ENCODE measurements at places on chromosomes 3 and 15. TPM values are rescaled to one million over a fixed set of nuclear protein-coding genes. Genes with fewer than 3 reads are reported as not detected.

- DNase-seq: no peak
Measured at GRCh38 chr15:77607894-77608261, 24.8 kb downstream of the LINGO1 start.

GRCh38 chr3:73255609-73256029, 194.2 kb downstream of the EBLN2 start:
- peak; percentile 26 for DNase-seq

GRCh38 chr15:98781838-98782237, 133.5 kb downstream of the IGF1R start:
- no peak for DNase-seq

GRCh38 chr15:25065286-25065685, 110.5 kb downstream of the SNRPN start:
- DNase-seq: no peak

DNA sequence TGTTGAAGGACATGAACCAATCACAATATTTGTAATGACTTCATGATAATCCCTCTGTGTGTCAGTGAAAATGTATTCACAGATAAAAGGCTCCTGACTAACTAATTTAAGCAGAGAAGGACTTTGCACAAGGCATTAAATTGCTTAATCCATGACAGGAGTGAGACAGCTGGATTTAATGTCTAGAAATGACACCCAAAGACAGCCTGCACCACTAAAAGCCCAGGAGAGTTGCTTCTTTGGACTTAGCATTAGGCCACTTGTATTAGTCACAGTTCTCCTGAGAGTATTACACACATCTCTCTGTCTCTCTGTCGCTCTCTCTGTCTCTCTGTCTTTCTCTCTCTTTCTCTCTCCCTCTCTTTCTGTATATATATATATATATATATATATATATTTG, 180.4 kb downstream of the GOLGA8K start:
- no peak for DNase-seq

- no peak for DNase-seq
Measured at GRCh38 chr3:20008646-20009045, 3.4 kb downstream of the PP2D1 start.

- DNase-seq: no peak
Measured at GRCh38 chr3:128823631-128824030, 55.8 kb upstream of the ACAD9 start.

DNA sequence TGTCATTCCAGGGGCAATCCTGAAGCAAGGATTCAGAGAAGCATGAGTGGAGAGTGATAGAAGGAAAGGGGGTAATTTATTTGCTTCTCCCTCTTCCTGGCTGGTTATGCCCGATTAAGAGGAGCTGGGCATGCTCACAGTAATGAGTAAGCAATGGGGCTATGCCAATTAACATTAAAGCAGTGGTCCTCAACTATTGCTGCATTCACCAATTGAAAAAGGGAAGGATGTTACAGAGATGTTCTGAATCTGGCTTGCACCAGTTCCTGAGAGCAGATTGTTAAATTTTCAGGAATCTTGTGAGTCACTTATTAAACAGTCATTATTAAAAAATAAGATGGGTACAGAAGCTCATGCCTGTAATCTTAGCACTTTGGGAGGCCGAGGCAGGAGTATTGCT, 85.9 kb upstream of the ZBTB20 start:
- no peak for DNase-seq

DNA sequence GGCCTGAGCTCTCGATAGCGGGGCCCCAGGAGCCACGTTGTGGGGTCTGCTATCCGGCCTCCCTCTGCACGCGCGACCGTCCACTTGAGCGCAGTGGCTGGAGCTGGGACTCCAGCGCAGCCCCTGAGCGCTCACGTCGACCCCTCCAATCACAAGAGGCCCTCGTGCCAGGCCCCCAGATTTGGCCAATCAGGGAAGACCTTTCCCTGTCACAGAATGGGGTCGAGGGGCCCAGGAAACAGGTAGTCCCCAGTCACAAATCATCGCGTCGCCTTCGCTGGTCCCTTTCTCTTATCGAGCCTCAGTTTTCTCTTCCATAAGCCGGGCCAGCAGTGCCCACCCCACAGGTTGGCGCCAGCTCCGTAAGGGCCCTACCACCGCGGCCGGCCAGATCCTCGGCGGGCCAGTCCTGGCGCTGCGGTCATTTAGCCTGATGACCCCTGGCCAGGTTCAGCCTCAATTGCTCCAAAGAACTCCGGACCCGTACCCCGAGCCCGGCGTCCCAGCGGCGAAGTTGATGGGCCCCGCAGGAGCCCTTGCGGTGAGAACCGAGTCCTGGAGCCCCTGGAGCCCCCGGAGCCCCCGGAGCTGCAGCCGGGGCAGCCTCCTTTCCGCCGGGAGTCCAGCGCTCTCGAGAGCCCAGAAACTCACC, 435 bp downstream of the ALDH1L1 start:
- DNase-seq: peak; percentile 71

DNA sequence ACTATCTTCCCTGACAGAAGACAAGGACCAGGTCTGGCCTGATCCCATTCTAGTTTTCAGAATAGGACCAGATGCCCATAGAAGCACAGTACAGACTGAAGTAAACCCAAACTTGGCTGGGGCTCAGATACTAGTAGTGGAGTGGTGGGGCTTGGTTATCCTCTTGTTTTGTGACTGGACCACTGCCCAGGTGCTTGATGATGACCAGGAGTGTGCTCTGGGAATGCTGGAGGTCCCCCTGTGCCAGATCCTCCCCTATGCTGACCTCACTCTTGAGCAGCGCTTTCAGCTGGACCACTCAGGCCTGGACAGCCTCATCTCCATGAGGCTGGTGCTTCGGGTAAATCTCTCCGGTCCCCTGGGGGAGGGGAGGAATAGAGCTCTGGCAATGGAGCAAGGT, 36.3 kb downstream of the ESYT3 start:
- DNase-seq: no peak

GRCh38 chr3:97871186-97871585, 49.4 kb downstream of the CRYBG3 start:
- DNase-seq: no peak

DNA sequence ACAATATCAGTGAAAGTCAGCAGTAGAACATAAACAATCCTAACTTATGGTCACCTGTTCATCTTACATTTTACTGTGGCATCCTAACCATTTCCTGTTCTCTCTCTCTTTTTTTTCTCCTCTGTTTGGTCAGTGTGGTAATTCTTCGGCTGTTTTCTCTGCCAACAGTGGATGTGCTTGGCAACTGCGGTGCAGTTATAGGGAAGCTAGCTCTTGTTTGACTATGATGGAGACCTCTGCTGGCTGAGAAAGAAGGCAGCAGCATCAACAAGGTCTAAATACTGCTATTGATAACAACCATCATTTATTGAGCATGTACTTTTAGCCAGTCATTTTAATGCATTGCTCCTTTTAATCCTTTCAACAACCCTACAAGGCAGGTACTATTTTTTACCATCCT, 723 bp upstream of the DRD3 start:
- DNase-seq: no peak

SIDT1 gene
- total RNA-seq: 0.79 TPM

- no peak for DNase-seq
Measured at GRCh38 chr3:117114517-117115265, 405.1 kb downstream of the TUSC7 start.

DNA sequence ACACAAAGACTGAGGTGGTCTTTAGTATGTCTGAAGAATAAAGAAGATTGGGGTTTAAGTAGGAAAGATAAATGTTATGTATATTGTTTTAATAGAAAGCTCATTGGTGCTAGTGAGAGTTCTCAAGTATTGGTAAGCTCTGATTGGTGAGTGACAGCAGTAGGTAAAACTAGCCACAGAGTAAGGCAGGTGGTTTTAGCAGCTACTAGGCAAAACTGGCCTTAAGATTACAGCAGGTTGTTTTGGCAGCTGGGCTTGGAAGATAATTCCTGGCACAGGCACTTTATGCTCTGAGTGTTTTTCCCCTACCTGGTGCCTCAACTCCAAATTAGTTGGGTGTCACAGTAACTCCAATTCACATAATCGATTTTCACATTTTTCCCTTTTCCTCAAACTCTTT, 66.3 kb downstream of the STAG1 start:
- no peak for DNase-seq

ULK4 gene
- total RNA-seq: 13.8 TPM

GRCh38 chr3:99439892-99440291, 198.5 kb upstream of the COL8A1 start:
- no peak for DNase-seq

RBP2 gene
- total RNA-seq: not detected

DNA sequence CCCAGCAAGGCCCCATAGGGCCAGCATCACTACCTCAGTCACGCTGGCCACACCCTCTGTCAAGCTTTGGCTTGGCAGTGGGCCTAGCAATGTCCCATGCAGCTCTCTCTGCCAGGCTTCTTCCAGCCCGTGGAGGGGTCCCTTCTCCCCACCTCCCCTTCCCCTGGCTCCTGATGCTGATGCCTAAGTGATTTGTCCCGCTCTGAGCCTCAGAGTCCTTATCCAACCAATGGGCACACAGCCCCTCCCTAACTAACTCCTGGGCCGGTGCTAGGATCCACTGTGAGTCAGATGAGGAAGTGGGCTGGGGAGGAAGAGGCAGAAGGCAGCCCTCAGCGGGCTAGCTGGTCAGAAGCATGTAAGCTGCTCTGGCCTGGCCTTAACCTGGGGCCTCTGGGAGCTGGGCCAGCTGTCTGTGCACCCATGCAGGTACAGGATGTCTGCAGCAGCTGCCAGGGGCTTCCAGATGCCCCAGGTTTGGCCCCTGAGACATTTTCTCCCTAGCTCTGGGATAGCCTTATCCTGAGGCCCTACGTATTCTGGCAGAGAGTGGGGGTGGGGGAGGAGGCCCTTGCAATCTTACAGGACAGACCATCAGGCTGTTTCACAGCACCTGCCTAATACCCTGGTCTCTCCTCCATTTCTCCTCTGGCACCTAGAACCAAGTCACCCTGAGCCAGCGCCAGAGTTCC, 740 bp upstream of the ZBTB47 start:
- DNase-seq: peak; percentile 79

ZCWPW2 gene
- total RNA-seq: 2.5 TPM

WNT5A gene
- 6.2 TPM for total RNA-seq

DNA sequence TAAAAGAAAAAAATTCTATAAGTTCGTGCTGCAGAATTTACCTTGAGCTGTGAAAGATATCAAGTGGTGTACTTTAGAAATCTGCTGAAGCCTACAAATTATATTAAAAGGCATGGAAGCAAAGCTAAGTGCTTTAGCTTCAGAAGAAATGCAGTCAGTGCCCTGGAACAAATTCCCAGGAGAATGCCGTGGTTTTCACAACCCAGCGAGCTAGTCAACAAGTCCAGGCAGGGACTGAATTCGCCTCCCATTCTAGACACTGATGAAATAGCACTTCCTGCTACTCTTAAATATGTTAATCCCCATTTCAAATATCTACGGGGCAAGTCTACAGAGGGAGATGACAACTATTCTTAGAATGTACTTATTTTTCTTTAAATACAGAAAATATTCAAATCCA, 326.4 kb upstream of the IGF1R start:
- no peak for DNase-seq

DNA sequence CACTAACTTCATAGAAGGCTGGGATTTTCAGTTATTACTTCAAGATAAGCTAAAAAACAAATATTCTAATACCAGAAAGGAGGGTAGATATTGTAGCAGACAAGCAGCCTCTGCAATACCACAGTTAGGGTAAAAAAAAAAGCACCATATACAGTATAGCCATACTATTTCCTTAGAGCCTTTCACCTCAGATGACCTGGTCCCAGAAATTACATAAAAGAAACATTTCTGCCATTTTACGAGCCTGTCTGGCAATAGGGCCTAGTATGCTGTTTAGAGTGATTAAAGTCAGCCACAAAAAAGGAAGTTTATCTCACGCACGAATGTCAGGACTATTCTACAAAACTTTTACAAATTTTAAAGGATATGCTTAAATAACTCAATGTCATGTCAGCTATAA, 1016.6 kb downstream of the PLOD2 start:
- DNase-seq: no peak

DNA sequence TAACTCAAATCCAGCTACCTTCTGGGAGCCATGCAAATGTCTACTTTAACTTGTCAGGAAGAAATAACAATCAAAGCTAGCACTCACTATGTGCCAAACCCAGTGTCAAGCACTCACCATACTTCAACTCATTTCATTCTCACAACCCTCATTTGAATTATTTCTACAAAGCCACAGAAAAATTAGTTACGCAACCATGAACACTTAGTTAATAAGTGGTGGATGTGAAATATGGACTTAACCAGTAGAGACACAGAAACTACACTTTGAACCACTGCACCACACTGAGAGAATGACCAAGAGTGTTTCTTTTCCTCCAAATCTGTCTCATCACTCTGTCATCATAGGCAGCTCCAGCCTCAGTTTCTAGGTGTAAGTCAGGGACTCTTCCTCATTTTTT, 91.0 kb upstream of the MBNL1 start:
- no peak for DNase-seq

DNA sequence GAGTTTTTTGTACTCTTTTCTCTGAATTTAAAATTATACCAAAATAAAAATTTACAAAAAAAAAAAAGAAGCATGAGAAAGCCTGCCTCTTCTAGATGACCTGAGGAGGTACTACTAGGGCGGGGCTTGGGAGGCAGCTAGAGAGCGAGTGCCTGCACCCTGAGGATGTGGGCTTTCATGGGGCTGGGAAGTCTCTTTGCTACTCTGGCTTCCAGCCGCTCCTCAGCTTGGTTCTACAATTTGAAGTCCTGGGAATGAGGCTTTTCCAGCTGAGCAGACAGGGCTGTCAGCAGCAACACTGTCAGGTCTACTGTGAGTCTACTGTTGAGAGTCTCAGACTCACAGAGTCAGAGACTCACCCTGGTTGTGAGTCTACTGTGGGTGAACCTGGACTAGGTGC, 8.2 kb upstream of the PSTPIP1 start:
- no peak for DNase-seq

GRCh38 chr3:58013973-58014649, 5.9 kb downstream of the FLNB start:
- peak; percentile 58 for DNase-seq

DNA sequence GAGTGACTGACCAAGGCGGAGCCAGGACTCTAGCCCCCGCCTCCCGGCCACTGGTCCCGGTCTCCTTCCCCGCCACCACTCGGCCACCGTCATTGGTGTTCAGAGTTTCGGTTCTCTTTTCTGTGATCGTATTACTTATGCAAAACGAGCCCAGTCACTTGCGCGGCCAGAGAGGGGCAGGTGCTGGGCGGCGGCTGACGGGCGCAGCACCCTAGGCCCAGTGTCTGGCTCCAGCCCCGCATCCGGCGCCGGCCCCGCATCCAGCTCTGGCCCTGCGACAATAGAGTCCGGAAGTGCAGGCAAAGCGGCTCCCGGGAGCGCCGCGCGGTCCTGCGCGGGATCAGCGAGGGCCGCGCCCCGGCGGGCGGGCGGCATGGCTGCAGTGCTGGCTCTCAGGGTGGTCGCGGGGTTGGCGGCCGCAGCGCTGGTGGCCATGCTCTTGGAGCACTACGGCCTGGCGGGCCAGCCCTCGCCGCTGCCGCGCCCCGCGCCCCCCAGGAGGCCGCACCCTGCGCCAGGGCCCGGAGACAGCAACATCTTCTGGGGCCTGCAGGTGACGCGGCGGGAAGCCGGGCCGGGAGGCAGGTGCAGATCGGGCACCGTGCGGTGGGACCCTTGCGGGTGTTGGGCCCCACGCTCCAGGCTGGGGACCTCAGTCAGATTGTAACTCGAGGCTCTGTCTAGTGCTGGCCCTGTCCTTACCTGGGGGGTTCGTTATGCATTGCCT, at the start of gene TMEM62:
Gene TMEM62 (plus strand): TSS at position 157 of the 727 bp plus-strand sequence. CDS start 217 bp downstream, at position 374.
- peak; percentile 88 for DNase-seq

CD200 gene
- total RNA-seq: 6.7 TPM

- no peak for DNase-seq
Measured at GRCh38 chr3:7876741-7877297, 624.8 kb upstream of the LMCD1 start.

GTF2A2 gene
- 99.1 TPM for total RNA-seq

Data from left cardiac atrium (tissue), 4 donors.